ENCODE measurements at places on chromosomes 13 and 19. TPM values are rescaled to one million over a fixed set of nuclear protein-coding genes. Genes with fewer than 3 reads are reported as not detected.

- no peaks in the 10 kb centered on the region for H3K27me3 ChIP-seq
- H3K4me3 ChIP-seq = no peak overlapping the region
- H3K27ac ChIP-seq = peak overlapping the region; percentile 69
- DNase-seq = no peak
Measured at GRCh38 chr13:45332036-45332830, 8.8 kb downstream of the TPT1 start.

DNA sequence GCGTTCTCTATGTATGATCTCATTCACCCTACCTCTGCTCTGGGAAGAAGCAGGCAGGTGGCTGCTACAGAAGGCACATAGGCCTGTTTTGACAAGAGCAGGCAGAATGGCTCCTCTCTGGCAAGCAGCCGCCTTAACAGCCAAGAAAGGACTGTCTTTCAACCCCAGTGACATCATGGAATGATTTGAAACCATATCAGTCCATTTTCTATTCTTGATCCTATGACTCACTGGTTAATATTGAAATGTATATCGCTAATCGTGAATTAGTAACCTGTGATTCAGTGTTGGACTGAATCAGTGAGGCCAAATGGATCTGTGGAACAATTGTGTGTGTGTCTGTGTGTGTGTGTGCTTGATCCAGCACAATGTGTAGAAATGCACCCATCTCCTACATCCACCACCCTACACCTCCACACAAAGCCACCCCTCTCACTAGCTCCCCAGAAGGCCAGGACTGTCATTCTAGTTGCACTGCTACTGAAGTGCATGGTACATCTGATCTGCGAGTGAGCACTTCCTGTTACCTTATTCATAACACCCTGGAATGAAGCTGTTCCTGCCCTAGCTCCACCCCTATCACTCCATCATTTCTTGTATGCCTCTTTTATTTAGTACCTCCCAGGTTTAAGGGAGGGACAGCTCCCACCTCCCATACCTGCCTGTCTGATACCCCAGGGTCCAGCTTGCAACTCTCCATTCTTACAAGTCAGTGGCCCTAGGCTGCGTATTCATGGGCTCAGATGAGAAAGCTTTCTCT is 460.0 kb downstream of the FOXO1 start:
- no peaks in the 10 kb centered on the region for H3K36me3 ChIP-seq
- no peak overlapping the region for H3K4me3 ChIP-seq
- no peak for DNase-seq
- H3K27me3 ChIP-seq = peaks cover under 1% of the 10 kb centered on the region
- peak overlapping the region; percentile 67 for H3K27ac ChIP-seq
- H3K4me1 ChIP-seq = no peaks in the 10 kb centered on the region

GRCh38 chr13:44307844-44308243 is 65.8 kb upstream of the SERP2 start:
- no peaks in the 10 kb centered on the region for H3K36me3 ChIP-seq
- no peak overlapping the region for H3K4me3 ChIP-seq
- no peak for DNase-seq
- H3K4me1 ChIP-seq = peaks cover 31% of the 10 kb centered on the region
- no peak overlapping the region for H3K27ac ChIP-seq

GRCh38 chr19:10768936-10769335 is 51.1 kb downstream of the DNM2 start:
- no peaks in the 10 kb centered on the region for H3K27me3 ChIP-seq
- DNase-seq = no peak
- no peak overlapping the region for H3K4me3 ChIP-seq
- H3K4me1 ChIP-seq = peaks cover 7% of the 10 kb centered on the region

DNA sequence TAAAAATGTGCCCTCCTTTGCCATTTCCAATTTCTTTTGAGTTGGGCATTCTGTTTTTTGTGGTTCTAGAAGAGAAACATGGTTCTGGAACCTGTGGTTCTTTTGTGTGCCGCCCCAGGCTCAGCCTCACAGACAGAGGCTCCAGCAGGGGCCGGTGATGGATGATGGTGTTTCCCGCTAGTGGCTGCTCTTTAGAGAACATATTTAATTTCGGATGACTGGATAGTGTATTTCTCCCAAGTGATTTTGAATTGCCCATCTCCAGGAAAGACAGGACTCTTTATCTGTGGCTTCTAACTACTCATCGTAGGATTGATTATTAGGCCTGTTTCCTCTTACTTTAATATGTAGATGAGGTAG is 75.2 kb downstream of the KL start:
- no peak overlapping the region for H3K27ac ChIP-seq
- no peaks in the 10 kb centered on the region for H3K36me3 ChIP-seq
- no peak overlapping the region for H3K4me3 ChIP-seq
- DNase-seq = no peak

DNA sequence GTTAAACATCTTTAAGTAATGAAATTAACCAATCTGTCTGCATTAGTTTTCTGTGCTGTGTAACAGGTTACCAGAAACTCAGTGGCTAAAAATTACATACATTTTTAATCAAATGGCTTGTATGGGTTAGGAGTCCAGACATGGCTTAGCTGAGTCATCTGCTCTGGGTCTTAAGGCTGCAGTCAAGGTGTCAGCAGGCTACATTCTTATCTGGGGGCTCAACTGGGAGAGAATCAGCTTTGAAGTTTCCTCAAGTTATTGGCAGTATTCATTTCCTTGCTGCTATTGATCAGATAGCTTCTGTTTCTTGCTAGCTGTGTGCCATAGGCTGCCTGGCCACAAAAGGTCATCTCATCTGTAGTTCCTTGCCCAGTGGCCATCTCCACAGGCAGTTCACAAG is 1163.0 kb downstream of the DIAPH3 start:
- no peaks in the 10 kb centered on the region for H3K27me3 ChIP-seq
- no peak overlapping the region for H3K27ac ChIP-seq
- DNase-seq = no peak
- H3K4me1 ChIP-seq = no peaks in the 10 kb centered on the region

CEACAM20 gene
- total RNA-seq = 2.3 TPM

DNA sequence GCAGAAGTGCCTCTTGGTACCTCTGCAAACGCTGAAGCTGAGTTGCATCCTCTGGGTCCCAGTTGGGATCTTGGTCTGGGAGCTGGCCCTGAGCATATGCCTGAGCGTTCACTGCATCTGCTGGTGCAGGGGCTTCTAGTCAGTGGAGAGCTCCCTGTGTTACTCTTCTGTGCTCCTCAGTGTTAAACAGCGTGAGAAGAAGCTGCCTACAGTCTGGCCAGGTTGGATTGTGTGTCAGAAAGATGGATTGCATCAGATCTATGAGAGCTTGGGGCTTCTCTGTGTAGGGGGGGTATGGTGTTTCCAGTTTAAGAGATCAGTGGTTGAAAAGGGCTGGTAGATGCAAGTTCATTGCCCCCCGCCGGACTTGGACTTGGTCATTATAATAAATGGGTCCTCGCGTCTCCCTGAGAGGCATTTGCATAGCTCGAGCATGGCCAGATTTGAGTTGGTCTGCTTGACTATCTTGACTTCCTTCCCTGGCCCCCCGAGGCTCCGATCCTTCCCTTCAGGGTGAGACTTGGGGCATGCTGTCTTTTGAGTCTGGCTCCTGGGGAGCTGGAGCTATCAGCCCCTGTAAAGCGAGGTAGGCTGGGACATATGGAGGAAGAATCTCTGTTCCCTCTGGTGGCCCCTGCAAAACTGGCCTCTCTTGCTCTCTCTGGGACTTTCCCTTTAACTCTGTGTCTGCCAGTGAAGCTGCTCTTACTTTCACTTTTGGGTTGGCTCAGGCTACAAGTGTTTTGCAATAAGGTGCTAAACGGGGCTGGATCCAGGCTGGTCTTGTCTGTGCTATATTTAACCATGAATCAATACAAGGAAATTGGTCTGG is 52.9 kb downstream of the OR10H4 start:
- peak; percentile 50 for DNase-seq
- no peaks in the 10 kb centered on the region for H3K36me3 ChIP-seq
- no peaks in the 10 kb centered on the region for H3K27me3 ChIP-seq
- no peak overlapping the region for H3K4me3 ChIP-seq
- no peaks in the 10 kb centered on the region for H3K4me1 ChIP-seq

- no peaks in the 10 kb centered on the region for H3K36me3 ChIP-seq
- peaks cover 4% of the 10 kb centered on the region for H3K27me3 ChIP-seq
- no peak for DNase-seq
- no peak overlapping the region for H3K4me3 ChIP-seq
- H3K27ac ChIP-seq = no peak overlapping the region
Measured at GRCh38 chr13:33051632-33052031, 35.4 kb downstream of the KL start.

KASH5 gene
- not detected for total RNA-seq

PLEKHF1 gene
- 6.3 TPM for total RNA-seq

ZNF616 gene
- 18.7 TPM for total RNA-seq

DNA sequence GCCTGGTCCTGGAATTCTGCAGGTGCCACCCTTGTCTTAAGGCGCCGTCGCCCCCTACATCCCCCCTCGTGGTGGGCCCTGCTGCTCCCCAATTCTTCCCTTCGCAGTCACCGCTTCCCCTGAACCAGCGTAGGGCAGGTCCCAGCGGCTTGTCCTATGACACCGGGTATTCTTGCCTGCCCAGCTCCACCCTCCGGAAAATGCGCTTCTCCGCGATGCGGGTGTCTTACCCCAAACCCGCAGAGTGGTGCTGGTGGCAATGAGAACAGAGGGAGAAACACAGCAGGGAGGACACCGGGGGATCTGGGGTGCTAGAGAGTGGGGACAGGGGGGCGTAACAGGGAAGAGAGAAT is 9.0 kb downstream of the ZNF808 start:
- no peak for DNase-seq
- H3K36me3 ChIP-seq = peaks cover 17% of the 10 kb centered on the region
- no peaks in the 10 kb centered on the region for H3K27me3 ChIP-seq
- H3K27ac ChIP-seq = peak overlapping the region; percentile 89

AMER2 gene
- total RNA-seq = 0.14 TPM

DNA sequence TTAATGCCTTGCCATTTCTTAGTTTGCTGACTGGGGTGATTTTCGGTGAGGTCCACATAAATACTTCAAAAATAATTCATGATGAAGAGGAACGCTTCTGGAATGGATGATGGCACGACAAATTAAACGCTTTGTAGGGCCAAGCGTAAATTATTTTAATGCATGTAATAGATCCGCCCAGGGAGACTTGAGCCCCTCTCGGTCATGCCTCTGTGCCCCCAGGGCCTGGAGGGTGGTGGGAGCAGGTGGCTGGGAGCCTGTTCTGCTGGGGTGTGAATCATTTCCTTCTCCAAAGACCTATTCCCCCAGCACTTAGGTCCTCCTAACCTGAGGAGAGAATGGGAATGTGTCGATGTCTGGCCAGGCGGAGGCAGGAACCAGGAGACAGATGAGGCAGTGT is 350.6 kb downstream of the ZNF536 start:
- H3K36me3 ChIP-seq = no peaks in the 10 kb centered on the region
- DNase-seq = no peak
- H3K27ac ChIP-seq = no peak overlapping the region
- peaks cover 31% of the 10 kb centered on the region for H3K4me1 ChIP-seq
- H3K27me3 ChIP-seq = peaks cover 33% of the 10 kb centered on the region
- H3K4me3 ChIP-seq = no peak overlapping the region

- no peaks in the 10 kb centered on the region for H3K36me3 ChIP-seq
- peak; percentile 82 for DNase-seq
Measured at GRCh38 chr13:28819735-28820098, 422 bp upstream of the MTUS2 start.

PCDH17 gene
- total RNA-seq = 16.6 TPM

Data from type B pancreatic cell (in vitro differentiated cells).